ENCODE measurements at places on chromosomes 7 and 10. TPM values are rescaled to one million over a fixed set of nuclear protein-coding genes. Genes with fewer than 3 reads are reported as not detected.

- no peak for ATAC-seq
Observed at GRCh38 chr10:71666639-71667386, 52.8 kb downstream of the C10orf105 start.

DNA sequence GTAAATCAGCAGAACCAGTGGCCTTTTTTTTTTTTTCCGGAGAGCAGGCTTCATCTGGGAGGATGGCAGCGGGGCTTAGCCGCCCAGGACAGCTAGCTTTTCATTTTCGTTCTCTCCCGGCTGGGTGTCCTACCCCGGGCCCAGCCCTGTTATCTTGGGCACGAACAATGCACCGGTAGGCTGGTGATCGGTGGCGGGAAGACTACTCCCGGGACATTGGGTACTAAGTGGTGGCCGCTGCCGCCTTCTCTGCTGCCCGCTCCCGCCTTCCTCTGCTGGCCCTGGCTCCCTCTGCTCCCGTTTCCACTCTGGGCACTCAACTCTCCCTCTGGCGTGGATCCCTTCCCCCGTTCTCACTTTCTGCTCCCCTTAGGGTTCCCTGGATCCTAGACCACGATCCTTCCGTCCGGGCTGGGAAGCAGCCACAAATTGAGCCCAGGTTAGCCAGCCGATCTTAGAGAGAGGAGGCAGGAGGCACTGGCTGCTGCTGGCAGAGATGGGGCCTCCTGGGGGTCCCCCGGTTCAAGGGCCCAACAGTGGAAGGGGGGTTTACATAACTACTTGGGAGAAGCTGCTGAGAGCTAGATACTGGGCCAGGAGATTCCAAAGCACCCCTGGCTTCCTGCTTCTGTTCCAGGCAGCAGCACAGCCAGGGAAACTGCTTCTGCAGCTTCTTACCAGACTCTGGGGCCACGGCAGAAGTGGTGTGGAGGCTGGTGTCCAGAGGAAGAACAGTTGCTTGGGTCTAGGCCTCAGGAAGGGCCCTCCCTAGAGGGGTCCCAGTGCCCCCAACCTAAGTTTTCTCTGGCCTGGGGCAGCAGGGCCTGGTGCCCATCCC, 1.8 kb downstream of the TLX1 start:
- ATAC-seq, result no peak

DNA sequence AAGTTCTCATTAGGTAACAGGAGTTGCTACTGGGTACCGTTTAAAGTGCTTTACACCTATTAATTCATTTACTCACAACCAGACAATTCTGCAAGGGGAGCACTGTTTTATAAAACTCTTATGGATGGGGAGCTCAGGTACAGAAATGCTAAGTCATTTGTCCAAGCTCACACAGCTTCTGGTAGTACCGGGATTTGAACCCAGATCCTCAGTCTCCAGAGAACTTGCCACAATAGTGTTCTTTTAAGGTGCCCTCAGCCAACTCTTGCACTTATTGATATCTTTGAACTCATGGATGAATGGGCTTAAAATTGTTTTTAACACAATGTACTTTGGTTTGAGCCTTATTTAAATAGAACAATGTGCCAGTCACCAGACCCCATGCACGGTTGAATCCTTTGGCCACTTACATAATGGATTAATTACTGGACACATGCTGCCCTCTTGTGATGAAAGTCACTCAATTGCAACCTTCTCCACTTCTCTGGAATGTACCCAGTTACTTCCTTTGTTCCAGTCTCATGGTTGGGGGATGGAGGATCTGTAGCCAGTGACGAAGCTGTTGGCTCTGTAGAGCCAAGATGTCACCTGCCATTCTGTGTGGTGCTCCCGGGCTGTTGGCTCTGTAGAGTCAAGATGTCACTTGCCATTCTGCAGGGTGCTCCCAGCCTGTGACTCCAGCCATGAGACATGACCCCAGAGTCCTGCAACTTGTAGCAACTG, 65.6 kb downstream of the NOD1 start:
- peak; percentile 78 for ATAC-seq

GRCh38 chr10:30357806-30358205, 8.7 kb upstream of the MTPAP start:
- ATAC-seq, result no peak

GRCh38 chr7:108037140-108037539, 34.2 kb upstream of the LAMB1 start:
- ATAC-seq, result no peak

The SPDYE6 gene
- total RNA-seq, result not detected

The VGF gene
- total RNA-seq, result not detected

The MSS51 gene
- total RNA-seq, result 1.2 TPM

The NUTM2E gene
- not detected for total RNA-seq

- no peak for ATAC-seq
Observed at GRCh38 chr7:4144811-4145510, 537.1 kb upstream of the FOXK1 start.

DNA sequence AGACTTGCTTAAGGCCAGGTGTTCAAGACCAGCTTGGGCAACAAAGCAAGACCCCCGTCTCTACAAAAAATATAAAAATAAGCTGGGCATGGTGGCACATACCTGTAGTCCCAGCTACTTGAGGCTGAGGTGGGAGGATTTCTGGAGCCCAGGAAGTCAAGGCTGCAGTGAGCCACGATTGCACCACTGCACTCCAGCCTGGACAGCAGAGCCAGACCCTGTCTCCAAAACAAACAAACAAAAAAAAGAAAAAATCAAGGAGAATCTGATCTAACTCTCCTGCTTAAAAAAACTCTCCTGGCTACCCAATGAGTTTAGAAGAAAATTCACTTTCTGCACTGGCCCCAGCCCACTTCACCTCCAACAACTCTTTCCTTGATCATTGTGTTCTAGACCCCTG, 1.9 kb upstream of the KPNA7 start:
- no peak for ATAC-seq

GRCh38 chr7:4006687-4007086, 675.4 kb upstream of the FOXK1 start:
- peak; percentile 82 for ATAC-seq

GRCh38 chr7:99407872-99408378, 472 bp downstream of the PDAP1 start:
- peak; percentile 52 for ATAC-seq

DNA sequence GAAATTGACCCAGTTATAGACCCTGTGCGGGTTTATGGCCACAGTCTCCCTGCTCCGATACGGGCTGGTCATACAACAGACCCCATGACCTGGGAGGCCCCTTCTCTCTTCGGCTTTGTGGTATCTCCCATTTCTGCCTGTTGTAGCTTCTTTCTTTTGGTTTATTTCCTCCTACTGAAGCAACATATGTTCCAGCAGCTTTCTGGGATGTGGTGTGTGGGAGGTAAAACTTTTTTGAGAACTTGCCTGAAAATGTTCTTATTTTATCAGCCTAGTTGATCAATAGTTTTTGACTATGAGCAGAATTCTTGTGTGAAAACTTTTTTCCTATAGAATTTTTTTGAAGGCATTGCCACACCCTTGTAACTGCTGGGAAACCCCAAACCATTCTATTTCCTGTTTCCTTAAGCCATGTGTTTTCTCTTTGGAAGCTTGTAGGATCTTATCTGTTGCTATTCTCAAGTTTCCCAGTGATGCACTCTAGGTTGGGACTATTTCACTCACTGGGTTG, 80.0 kb downstream of the DAGLB start:
- ATAC-seq, result peak; percentile 53

The STEAP1 gene
- 8.8 TPM for total RNA-seq

The FOXI2 gene
- 0.32 TPM for total RNA-seq

DNA sequence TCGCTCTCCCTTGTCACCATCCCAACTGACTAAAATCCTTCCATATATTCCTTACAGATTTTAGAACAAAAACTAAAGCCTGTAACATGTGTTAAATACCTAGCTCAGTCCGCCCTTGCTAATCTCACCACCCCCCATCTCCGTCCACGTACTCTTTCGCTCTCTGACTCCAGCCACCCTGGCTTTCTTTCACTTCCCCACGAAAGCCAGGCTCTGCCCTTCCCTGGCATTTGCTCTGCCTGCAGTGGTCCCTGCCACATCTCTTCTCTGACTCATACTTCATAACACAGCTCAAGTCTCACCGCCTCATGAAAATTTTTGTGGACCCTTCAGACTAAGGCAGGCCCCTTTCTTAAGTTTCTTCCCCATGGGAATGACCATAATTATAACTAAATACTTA, 11.7 kb upstream of the GPAM start:
- ATAC-seq, result no peak

- ATAC-seq, result peak; percentile 59
Observed at GRCh38 chr7:1062296-1063294, 18.2 kb downstream of the GPR146 start.

The SLC26A5 gene
- not detected for total RNA-seq

GRCh38 chr7:80725181-80725611, 86.8 kb downstream of the CD36 start:
- no peak for ATAC-seq

DNA sequence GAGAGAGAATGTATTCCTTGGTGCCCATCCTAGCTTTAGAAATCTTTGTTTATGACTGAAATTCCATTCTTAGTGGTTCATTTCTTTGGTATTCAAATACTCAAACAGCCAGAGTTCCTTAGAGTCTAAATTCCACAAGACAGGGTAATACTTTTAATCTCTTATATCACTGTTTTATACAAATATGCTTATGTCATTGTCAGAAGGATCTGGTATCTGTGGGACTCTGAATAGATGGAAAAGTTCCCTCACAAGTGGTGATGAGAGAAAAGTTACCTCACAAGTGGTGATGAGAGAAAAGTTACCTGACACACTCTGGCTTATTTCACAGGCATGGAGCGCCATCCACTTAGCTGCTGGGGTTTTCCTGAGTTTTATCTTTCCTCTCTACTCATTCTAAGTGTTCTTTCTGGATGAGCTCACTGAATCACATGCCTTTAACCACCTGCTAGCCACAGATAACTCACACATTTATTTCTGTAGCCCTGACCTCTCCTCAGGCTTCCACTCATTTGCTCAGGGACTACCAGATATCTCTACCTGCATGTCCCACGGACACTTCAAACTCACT, 784.0 kb downstream of the SUGCT start:
- no peak for ATAC-seq

The PDZD7 gene
- total RNA-seq, result 0.04 TPM

The SFTPD gene
- total RNA-seq, result 2.0 TPM

DNA sequence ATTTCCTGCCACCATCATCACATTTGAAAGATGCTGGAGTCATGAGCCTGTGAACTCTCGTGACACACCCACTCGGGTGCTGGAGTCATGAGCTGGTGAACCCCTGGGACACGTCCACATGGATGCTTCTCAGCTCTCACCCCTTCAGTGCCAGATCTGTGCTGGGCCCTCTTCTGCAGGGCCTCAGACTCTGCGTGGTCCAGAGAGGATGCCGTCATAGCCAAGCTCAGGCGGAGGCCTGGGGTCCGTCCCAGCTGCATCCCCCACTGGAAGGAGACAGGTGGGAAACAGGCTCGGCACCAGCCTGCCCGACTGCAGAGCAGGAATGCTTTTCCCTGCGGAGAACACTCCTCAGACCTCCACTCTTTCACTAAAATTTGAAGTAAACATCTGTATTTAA, 156.5 kb upstream of the PPP2R2D start:
- ATAC-seq, result no peak

DNA sequence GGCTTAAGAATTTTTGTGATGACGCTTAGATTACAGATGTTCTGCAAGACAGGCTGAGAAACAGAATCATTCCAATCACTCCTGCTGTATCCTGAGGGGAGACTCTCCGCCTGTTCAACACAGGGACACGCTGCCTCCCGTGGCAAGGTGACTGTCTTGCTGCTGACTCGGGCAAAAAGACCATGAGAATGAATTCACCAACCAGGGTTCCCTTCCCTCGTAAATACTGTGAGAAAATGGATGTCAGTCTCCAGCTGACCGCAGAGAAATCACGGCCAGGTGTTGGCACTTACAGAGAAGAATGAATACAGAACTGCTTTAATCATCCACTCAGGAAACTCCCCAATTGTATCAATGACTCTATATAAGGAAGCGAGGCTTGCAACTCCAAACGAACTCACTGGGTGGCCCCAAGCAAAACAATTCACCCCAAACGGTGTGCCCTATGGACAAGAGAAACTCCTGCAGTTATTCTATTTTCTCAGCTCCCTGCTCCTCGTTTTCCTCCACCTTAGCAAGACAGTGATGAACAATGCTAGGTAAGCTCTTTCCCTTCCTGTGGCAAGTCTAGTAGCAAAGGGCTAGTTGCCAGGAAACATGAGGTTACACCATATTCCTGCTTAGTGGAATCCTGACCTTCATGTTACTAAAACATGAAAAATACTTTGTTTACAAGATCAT, 22.8 kb downstream of the GNA12 start:
- peak; percentile 74 for ATAC-seq

The GJD4 gene
- not detected for total RNA-seq

The GRID2IP gene
- 0.12 TPM for total RNA-seq

The NKX2-3 gene
- total RNA-seq, result 0.12 TPM

DNA sequence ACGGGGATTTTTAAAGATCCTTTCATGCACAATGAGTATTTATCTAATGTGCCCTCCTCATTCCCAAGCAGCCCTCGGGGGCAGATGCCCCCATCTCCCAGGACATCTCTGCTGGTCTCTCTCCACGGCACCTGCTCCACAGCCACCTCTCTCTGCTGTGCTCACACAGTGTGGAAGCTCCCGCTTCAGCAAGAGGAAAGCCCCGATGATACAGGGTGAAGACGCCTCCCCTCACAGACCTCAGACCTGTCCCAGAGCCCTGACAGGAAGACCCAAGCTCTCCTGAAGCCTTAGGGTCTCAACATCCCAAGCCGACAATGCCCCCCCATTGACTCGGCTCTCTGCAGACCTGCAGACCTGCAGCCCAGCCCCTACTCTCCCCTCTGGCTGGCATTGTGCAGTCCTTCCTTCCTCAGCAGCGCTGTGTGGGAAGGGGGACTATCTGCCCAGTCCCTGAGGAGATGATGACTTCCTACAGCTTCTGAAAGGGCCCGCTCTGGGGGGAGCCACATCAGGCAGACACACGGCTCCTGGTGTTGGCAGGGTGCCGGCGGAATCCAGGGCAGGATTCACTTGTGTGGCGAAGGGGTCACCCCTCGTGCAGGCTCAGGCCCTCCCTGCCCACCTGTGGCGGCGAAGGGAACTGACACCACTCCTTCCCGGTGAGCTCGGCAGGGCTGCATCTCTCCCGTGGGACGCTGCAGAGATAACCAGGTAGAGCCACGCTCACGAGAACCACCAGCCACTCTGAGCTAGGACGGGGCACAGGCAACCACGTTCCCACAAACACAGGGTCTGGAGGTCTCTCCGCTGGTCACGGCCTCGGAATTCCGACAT, 61.8 kb downstream of the PTPRN2 start:
- no peak for ATAC-seq

GRCh38 chr7:104267701-104268368, 60.0 kb upstream of the ORC5 start:
- no peak for ATAC-seq

DNA sequence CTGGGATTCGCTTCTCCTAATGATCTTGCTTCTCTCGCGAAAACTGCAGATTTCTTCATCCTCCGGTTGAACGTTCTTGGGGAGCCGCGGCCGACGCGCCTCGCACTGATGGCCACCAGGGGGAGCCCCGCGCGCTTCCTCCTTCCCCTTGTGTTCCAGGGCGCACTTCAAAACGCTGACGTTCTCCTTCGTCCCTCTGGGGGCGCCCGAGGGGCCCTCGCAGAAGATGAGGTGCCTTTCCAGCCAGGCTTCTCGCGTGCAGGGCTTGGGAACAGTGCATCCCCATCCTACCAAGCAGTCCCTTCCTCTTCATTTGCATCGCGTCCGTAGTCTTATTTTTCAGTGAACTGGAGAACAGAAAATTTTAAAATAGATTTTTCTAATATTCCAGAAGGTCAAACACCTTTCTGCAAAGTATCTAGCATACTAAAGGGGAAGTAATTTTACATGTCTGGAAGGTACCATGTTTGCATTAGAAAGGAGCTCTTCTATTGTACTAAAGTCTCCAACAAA, 22.5 kb downstream of the GSTO2 start:
- peak; percentile 99 for ATAC-seq

Measured in esophagus mucosa (tissue), 1 donor.